ENCODE measurements at places on chromosomes 12 and 14.

DNA sequence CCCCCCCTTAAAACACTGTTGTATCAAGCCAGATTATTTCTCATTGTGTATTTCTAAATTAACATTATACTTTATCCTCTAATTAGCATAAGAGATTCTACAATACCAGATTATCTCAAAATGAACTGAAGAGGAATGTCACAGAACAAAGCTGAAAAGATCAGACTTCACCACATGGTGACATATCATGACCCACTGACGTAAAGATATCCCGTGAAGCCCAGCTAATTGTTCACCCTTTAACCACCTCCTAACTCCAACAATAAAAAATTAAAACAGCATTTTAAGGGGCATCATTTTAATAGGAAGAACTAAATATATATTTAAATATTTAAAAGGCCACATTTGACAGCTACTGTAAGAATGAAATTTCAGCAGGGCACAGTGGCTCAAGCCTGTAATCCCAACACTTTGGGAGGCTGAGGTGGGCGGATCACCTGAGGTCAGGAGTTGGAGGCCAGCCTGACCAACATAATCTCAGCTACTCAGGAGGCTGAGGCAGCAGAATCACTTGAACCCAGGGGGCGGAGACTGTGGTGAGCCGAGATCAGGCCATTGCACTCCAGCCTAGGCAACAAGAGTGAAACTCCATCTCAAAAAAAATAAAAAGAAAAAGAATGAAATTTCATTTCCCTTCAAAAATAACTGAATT lies 29.0 kb downstream of the CDK17 start:
- DNase-seq, result no peak

- no peak for DNase-seq
Measured at GRCh38 chr14:24064091-24064795, 7.1 kb upstream of the CPNE6 start.

DNA sequence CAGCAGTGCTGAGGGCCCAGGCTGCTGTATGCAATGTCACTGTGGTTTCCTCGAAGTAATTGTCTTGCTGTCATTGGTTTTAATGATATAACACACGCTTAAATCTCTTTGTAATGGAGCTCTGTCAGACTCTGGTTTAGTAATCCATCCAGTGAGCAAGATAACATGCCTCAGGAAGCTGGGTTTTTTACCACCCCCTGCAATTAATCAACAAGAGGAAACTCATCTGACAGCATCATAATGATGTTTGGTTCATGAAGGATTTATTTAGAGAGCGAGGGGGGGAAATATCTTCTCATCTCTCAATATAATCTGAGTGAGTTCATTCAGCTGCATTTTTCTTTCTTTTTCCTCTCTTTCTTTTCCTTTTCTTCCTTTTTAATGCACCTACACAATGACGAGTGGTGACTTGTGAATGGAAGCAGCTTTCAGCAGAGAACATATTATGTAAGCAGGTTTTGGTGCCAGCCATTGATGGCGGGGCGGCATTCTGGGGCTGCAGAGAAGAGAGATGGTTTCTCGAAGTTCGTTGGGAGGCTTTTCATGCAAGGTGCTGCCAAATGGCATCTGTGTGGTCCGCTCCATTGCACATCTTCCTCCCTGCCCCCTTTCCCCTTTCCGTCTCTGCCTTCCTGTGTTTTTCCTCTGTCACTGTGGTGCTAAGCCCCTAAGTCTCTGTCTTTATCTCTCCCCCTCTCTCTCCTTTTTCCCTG lies 6.7 kb downstream of the RPH3A start:
- DNase-seq, result peak; percentile 79

DNA sequence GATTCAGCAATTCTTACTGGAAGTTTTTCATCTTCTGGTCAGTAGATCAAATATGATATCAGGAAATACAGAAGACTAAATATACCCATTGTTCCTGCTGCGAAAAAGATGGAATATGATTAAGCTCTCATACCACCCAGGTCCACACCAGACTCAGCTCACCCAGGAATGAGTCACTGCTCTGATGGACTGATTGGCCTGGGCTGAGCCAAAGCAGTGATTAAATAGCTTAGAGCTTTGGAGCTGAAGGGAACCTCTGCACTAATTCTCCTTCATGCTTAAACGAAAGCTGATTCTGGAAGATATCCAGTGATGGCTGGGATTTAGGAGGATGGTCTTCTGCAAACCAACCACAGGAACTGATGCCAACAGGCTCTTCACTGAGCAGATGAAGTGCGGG lies 62.0 kb upstream of the SYT1 start:
- peak; percentile 92 for DNase-seq

DNA sequence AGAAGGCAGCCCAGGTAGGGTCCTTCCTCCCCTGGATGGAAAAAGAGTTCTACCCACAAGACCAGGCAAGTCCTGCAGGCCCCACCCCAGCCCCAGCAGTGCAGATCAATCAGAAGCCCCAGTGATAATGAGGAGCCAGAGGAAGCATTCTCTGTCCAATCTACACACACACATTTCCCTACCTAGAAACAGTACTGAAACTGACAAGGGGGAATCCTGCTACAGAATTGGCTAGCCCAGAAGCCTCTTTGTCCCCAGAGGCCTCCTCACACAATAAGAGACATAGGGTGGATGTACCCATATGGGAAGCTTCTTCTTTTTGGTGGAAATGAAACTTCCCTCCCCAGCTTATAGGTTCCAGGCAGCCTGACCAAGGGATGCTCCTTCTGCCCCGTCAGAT lies 9.9 kb downstream of the FSCB start:
- no peak for DNase-seq

DNA sequence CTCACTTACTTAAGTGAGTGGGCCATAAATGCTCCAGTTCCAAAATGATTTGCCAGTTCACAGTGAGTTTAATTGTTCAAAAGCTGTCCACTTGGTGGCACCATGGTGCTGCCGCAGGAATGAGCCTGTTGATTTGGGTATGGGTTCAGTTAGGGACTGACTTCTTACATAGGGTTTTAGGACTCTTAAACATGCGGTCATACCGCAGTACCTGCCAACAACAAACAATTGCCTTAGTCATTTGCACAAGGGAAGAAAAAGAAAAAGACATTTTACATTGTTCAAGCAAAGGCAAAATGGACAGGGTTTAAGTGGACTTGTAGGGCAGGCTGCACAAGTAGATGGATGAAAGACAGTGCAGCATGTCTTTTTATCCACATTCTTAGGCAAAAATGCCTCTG lies 80.0 kb upstream of the DBX2 start:
- peak; percentile 28 for DNase-seq

DNA sequence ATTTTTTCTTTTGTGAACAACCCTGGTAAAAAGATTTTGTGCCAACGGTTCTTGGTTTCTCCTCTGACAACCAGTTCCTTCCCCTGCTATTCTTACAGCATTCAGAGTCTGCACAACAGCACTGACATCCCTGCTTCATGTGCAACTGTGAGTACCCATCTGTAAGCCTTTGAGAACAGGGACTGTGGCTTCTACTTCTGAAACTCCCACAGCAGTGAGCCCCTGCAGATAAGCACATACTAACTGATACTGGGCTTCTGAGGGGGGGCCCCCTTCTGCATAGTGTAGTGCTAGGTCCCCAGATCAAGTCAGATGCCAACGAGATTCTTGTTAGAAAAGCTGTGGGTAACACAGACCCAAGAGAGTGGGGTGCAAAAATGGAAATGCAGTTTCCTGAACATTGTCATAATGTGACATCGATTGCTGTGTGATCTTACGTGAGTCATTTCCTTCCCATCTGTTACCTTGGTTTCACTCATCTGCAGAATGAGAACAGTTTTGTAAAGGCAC lies 11.1 kb upstream of the NINJ2 start:
- DNase-seq, result no peak

- no peak for DNase-seq
Measured at GRCh38 chr14:102827716-102828115, 50.5 kb downstream of the TRAF3 start.

- DNase-seq, result no peak
Measured at GRCh38 chr12:95325501-95325900, 107.9 kb downstream of the VEZT start.

GRCh38 chr12:88509347-88509746 lies 70.9 kb downstream of the KITLG start:
- no peak for DNase-seq

Data from NCI-H446 (cell line).